SK-N-MC (cell line): ENCODE measurements at places on chromosomes 4 and X.

- no peak for DNase-seq
Measured at GRCh38 chr4:157572284-157572683, 351.8 kb downstream of the GRIA2 start.

DNA sequence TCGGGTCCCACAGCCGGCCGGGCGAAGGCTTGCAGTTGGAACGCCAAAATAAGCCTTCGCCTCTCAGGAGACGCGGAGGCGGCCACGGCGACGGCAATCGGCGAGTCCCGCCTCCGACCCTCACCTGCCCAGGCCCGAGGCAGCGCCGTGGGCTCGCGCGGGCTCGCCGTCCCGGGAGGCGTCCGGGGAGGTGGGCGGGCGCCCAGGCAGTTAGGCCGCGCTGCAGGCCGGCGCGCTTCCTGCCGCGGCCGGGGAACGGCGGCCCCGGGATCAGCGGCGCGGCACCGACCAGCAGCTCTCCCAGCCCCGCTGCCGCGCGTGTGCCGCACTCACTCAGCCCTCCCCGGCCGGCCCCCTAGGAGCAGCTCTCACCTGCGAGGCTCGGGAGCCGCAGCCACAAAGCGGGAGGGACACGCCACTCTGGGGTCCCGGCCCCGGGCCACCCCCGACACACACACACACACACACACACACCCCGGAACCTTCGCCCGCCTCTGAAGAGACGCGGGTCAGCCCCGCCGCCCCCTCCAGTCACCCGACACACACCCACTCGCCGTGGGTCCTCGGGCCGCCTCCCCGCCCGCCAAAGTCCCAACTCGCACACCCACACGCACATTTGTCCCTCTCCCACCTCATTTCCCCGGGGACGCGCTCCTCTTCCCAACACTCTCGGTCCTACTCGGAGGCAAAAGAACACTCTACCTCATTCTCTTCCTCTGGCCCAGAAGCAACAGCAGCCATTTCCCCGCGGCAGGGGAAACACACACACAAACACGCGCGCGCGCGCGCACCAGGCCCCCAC is at the start of gene CNOT6L:
Gene CNOT6L, minus strand, starts transcription at position 767 of the 802 bp plus-strand sequence. Its CDS starts 60 bp downstream, at position 707.
- DNase-seq: no peak

DNA sequence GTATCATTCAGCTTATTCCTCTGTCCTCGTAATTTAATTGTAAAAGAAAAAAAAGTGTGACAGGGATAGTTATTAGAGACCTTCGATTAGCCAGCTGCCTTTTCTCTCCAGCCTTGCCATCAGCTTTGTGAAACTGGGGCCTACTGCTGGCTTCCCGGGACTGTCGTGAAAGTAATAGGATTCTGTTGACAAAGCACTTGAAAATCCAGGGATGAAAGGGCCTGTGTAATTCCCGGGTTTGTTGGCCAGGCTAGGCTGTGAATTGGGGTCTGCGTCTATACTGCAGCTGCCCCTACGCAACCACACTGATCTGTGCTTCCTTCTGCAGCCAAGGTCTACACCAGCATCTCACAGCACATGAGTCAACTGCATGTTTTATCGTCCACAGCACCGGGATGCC is 120.4 kb upstream of the SCML1 start:
- no peak for DNase-seq

DNA sequence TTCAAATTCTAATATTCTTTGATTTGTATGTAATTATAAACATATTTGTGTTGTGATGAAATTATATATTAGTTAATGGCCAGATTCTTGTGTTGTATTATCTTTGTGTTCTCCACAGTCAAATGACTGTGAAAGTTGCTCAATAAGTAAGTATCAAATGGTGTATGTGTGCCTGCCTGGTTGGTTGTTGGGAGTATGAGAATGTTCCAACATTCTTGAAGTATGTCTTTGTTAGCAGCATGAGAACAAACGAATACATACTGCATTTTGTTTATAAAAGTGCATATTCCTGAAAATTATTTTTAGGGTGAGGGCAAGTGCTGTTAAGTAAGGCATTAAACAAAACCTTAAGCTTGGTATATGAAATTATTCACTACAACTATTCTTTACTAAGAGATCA is 16.2 kb downstream of the ARHGEF38 start:
- DNase-seq: no peak

- DNase-seq: no peak
Measured at GRCh38 chrX:41758401-41758800, 34.4 kb downstream of the GPR82 start.

DNA sequence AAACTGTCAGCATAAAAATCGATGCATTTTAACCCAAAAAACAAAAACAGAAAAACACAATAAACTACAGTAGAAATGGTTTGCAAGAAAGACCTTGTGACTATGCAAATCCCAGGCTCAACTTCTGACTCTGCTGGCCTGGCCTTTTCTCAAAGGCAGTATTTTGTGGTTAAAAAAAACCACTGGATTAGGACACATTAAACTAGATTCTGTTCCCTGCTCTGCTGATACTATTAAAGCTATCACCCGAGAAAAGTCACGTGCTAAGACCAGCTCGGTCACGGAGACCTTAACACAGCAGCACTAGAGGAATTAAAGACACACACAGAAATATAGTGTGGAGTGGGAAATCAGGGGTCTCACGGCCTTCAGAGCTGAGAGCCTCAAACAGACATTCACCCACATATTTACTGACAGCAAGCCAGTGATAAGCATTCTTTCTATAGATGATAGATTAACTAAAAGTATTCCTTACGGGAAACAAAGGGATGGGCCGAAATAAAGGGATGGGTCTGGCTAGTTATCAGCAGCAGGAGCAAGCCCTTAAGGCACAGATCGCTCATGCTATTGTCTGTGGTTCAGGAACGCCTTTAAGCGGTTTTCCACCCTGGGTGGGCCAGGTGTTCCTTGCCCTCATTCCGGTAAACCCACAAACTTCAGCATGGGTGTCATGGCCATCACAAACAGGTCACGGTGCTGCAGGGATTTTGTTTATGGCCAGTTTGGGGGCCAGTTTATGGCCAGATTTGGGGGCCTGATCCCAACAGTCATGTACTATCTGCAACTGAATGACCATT is 16.1 kb downstream of the CBR4 start:
- no peak for DNase-seq

DNA sequence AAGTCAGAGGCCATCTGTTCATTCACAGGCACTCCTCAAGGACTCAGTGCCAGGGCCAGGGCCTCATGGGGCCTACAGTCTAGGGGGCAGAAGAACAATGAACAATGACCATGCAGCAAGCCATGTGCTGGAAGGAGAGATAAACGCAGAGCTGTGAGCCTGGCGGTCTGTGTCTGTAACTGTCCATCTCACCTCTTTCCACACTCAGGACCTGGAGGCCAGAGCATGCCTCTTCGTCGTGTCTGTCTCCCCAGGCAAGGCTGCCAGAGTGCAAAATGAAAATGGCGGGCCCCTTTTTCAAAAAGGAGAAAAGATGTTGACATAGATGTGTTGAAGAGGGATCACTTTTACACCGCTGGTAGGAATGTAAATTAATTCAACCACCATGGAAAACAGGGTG is 78.5 kb downstream of the MSX1 start:
- DNase-seq: no peak

- no peak for DNase-seq
Measured at GRCh38 chr4:147040874-147041273, 95.2 kb upstream of the TTC29 start.

DNA sequence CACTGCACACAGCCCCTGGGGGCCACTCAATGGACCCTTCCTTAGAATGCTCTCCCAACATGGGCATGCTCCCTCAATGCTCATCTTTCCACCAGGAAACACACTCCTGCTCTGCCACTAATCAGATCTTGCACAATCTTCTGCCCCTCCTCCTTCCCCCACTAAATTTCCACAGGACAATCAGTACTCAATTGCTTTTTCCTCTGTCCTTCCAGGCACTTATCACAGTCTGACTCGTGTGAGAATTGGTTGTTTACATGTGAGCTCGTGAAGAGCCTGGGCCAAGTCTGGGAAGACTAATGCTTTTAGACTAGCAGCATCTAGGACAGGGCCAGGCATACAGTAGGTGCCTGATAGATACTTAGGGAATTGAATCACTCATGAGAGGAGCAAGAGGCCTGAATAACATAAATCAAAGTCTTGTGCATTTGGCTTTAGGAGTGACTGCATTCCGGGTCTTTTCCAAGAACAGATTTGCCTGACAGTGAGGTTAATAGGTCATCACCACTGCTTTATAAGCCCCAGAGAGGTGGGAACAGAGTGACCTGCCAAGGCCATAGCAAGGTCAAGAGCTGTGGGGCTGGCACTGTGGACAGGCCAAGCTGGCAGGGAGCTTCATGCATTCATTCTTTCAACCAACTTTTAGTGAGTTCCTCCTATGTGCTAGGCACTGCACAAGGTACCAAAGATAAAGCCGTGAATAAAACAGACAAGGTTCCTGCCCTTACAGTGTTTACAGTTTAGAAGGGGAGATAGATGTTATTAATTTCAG is 55.0 kb downstream of the PRPS1 start:
- no peak for DNase-seq

- no peak for DNase-seq
Measured at GRCh38 chrX:72307646-72308051, 1.9 kb upstream of the CITED1 start.

- DNase-seq: no peak
Measured at GRCh38 chrX:63930140-63930539, 145.1 kb upstream of the ARHGEF9 start.

DNA sequence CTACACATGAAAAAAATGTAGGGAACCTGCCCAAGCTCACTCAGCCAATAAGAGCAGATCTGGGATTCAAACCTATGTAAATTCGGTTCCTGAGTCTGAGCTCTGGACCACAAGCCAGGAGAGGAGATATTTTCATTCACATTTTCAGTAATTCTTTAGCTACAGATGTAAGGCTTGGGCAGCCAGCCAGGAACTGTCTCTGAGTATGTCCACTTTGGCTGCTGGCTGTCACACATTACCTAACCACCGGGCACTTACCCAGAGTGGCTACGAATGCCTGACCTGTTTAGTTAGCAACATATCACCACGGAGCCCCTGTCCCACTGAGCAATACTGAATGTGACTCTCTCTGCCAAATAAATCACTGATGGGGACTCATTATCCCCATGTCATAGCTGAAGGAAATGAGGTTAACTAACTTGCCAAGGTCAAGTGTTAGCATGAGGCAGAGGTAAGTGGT is 15.3 kb downstream of the USP46 start:
- DNase-seq: no peak

GRCh38 chrX:40646489-40647306 is 663 bp downstream of the CXorf38 start:
- no peak for DNase-seq

DNA sequence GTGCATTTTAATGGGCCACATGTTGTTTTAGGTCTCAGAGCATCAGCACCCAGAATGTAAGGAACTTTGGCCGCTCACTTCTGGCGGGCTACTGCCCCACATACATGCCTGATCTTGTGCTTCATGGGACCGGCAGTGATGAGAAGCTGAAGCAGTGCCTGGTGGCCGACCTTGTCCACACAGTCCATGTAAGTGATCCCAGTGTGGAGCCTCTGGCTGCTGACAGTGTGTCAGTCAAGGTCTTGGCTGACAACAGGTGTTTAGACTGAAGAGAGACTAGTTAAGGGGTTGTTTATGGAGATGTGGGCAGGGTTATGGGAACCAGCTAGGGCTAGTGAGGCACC is 101.4 kb downstream of the FNIP2 start:
- DNase-seq: no peak

- no peak for DNase-seq
Measured at GRCh38 chr4:17636341-17636695, 21.9 kb downstream of the MED28 start.

GRCh38 chrX:70433848-70434351 is 10.7 kb upstream of the DLG3 start:
- DNase-seq: no peak

DNA sequence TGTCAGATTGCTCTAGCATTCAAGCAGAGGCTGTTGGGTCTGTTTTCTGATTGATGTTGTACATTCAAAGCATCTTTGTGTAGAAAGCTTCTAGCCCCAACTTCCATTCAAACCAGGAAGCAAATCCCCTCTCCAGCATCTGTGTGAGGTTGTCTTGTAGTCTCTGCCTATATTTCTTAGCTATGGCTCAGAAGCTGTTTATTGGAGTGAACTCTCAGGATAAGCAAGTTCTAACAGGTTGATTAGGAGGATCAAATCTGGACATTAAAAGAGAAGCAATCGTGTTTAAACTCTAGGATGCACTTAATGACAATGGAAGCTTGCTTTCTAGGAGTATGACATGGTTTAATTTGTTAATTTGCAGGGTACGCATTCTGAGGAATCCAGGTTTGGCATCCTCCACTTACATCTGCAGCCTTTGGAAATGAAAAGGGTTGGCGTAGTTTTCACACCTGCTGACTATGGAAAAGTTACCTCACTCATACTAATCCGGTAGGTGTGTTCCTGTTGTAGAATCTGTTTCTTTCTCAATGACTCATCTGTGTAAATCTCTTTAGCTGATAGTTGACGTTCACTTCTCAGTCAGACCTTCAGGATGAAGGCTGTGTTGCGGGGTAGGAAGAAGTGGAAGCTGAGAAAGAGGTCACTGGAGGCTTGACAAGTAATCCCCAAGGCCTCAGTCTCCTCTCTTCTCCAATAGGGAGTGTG is 88.0 kb upstream of the TLR2 start:
- no peak for DNase-seq

DNA sequence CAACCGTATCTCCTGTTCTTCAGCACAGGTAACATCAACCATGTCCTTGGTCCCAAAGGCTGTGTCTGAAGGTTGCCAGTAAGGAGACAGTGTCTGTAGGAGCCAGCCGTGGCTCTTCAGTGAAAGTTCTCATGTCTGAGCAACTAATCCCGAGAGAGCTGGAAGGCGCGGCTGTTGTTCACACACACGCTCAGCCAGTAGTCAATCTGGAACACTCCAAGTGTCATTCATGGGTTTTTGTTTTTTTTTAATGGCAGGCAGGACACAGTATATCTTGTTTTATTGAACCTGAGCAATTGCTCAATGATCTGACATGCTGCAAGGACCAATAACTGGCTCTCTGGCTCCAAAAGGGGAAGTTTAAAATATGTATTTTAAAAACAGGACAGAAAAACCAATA is 48.4 kb upstream of the MAP3K15 start:
- no peak for DNase-seq

DNA sequence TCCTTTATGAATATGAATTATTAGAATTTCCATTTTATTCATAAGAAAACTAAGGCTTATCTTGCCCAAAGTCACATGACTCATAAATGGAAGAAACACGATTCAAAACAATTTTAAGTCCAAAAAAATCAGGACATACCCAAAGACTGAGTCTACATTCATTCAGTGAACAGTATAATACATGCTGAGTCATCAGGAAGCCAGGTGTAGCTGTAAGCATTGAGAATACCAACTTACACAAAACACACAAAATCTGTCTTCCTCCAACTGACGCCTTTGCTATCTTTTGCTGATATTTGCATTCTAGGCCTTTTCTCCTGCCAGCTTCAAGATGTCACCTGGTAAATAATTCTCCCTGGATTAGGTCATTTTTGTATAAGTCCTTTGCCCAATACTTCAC is 520.1 kb upstream of the GALNT7 start:
- DNase-seq: no peak

GRCh38 chrX:153828723-153829548 is 1.4 kb downstream of the PDZD4 start:
- DNase-seq: no peak

DNA sequence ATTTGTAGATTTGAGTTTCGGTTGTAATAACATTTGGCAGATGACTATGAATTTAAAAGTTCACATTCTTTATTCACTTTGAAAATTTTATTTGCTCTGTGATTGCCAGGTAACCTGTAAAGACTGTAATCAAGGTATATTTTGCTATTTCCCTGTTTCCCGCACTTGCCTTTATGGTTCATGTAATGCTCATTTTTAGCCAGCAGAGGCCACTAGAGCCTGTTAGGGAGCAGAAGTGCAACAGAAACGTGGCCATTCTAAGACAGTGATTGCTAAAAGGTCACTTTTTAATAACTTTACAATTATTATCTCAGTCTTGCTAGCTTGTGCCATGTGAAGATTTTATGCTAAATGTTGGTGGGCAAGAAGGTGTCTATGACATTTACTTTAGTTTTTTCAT is 12.4 kb downstream of the YIPF6 start:
- DNase-seq: no peak
